ENCODE measurements at places on chromosomes 12 and 14. TPM values are rescaled to one million over a fixed set of nuclear protein-coding genes. Genes with fewer than 3 reads are reported as not detected.

DNA sequence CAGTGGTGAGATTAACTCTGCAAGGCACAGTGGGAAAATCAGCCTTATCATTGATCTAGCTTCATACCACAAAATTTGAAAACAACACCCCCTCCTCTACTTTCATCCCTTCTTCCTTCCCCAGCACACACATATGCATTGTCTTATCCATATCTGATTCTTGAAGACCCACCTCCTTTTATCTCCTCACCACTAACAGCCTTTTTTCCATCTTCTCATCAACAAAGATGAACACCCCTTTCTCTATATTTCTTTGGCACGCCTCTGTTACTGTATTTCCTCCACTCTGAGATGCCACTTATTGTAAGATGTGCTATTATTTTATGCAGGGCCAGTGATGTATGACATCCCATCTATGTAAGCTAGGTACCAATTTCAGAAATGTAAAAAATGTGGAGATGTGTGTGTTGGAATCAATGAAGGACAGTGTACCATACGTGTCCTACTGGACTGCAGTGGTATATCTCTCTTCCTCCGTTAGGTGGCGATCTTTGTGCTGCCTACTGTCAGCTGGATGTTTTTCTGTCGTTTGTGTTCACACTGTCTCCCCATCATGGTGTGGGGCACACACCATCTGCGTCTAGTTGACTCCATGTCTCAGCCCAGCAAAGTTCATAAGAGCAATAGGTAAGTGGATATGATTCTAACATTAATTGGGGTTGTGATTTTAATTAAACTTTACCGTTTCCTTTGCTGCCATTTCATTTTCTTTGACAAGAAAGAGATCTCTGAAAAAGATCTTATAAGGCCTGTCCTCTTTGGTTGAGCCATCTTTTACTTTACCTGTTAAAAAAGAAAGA lies 24.0 kb downstream of the CCDC38 start:
- no peak for DNase-seq
- H3K27me3 ChIP-seq, result no peaks in the 10 kb centered on the region
- H3K27ac ChIP-seq, result no peak overlapping the region
- no peaks in the 10 kb centered on the region for H3K4me1 ChIP-seq
- no peaks in the 10 kb centered on the region for H3K36me3 ChIP-seq

- H3K27me3 ChIP-seq, result no peaks in the 10 kb centered on the region
- no peak for DNase-seq
- H3K4me1 ChIP-seq, result no peaks in the 10 kb centered on the region
- H3K36me3 ChIP-seq, result no peaks in the 10 kb centered on the region
Observed at GRCh38 chr14:50388256-50388931, 8.3 kb downstream of the CDKL1 start.

DNA sequence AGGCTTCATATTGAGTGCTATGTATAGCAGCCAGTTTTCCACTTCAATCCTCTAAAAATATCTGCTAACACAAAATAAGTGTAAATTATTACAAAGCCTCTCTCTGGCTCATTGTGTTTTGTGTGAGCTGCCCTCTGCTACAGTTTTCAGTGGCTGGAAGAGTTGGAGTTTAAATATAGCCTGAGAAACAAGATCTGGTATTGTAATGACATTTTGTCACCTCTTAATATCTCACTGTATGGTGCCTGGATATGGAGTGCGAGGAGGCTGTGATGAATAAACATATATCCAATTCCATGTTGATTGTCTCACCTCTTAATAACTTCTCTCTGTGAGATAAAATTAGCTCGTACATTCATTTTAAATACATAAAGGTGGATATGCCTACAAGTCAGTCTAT lies 269.7 kb downstream of the FLRT2 start:
- H3K27me3 ChIP-seq, result no peaks in the 10 kb centered on the region
- no peaks in the 10 kb centered on the region for H3K4me1 ChIP-seq
- H3K4me3 ChIP-seq, result no peak overlapping the region
- no peak overlapping the region for H3K27ac ChIP-seq
- no peak for DNase-seq
- H3K36me3 ChIP-seq, result no peaks in the 10 kb centered on the region

MRPL51 gene
- 37.0 TPM for total RNA-seq

SLC25A3 gene
- total RNA-seq, result 375 TPM

CATSPERB gene
- total RNA-seq, result 0.23 TPM

Data from suprapubic skin (tissue), 4 donors.